Kidney (tissue), 22 donors: ENCODE measurements at places on chromosomes 16 and 17. TPM values are rescaled to one million over a fixed set of nuclear protein-coding genes. Genes with fewer than 3 reads are reported as not detected.

The C16orf74 gene
- total RNA-seq, result 3.5 TPM

The NPW gene
- total RNA-seq, result not detected

The ZP2 gene
- not detected for total RNA-seq

The P2RX5 gene
- 8.4 TPM for total RNA-seq

The SLC7A5 gene
- total RNA-seq, result 18.7 TPM

The NLRC3 gene
- 5.3 TPM for total RNA-seq

DNA sequence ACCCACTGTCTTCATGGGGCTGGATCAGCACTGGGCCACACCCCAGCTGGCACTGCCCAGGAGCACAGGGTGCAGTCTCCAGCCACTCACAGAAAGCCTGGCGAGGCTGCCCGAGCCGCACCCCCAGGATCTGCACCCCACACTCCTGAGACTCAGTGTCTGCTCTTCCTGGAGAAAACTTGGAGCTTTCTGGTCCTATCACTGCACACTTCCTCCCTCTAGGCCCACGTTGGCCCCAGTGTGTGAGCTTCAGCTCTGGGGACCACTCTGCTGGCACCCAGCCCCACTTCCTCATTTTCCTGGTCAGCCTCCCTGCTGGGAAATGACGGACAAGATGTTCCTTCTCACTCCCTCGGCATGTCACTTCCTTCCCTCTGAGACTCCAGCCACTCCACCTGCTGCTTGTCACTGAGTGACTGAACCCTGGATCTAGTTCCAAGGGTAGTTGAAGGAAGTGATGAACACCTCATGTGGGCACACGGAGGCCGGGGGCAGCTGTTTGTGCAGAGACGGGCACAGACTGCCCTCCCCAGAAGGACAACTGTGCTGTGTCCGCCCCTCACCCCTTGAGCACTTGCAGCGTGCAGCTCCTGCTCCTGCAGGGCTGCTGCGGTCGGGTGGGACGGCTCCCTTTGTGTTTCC, 29.0 kb downstream of the ZC3H18 start:
- DNase-seq, result peak; percentile 44

DNA sequence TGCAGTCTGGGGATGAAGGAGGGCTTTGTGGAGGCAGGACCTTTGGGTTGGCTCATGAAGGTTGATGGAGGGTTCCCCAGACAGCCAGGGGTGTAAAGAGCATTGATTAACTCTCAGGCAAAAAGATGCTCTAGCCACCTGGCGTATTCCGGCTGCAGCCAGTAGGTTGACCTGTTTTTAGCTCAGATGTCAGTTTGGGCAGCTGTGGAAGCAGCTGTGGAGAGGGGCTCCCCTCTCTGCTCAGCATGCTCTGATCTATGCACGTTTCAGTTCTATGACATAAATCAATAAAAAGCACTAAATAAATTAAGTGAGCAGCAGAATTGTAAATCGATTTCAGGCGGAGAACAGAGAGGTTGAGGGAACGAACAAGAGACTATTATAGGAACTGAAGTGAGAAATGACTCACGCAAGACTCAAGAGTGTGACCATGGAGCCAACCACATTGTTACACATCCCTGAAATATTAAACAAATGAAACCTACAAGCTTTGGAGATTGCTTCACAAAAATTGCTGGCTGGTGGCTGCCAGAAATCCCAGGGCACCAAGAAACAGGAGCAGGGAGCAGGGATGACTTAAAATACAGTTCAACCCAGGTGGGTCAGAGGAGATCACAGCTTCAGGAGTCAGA, 111.9 kb downstream of the GSG1L start:
- DNase-seq, result no peak

GRCh38 chr17:69828087-69828486, 246.9 kb upstream of the KCNJ16 start:
- DNase-seq, result no peak

- DNase-seq, result no peak
Observed at GRCh38 chr16:62963846-62964245, 927.6 kb upstream of the CDH8 start.

DNA sequence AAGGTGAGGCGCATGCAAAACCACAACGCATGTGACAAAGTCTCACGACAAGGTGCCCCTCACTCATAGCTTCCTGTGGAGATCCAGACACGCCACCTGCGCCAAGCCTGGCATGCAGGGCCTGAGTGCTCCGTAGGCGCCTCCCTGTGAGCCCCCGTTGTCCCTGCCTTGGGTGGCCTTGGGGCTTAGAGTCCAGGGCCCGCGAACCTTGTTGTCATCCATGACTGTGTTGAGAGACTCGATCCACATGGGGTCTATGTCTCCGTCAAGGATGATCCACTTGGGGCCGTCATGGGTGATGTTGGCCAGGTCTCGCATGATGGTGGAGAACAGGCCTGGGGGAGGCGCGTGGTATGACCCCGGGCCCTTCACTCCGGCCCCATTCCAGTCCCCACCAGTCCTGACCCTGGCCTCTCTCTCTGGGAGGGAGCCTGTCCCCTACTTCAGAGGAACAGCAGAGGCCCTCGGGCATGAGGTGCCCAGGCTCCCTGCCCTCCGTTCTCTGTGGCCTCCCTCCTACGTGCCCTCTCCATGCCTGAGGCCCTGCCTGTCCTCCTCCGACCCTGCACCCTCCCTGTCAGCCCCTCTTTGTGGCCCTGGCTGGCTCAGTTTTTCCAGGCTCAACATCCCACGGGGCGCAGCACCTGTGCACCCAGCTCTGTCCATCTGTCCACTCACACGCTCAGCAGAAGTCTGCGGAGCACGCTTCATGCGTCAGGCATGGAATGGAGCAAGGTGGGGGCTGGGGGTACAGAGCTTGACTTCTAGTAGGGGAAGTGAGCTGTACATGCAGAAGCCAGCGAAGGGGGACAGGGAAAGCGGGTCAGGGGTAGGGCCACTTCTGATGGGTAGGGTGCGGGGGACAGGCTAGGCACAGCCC, 85.7 kb downstream of the DNAH17 start:
- no peak for DNase-seq

GRCh38 chr16:83619381-83620150, 188.2 kb upstream of the HSBP1 start:
- peak; percentile 20 for DNase-seq

DNA sequence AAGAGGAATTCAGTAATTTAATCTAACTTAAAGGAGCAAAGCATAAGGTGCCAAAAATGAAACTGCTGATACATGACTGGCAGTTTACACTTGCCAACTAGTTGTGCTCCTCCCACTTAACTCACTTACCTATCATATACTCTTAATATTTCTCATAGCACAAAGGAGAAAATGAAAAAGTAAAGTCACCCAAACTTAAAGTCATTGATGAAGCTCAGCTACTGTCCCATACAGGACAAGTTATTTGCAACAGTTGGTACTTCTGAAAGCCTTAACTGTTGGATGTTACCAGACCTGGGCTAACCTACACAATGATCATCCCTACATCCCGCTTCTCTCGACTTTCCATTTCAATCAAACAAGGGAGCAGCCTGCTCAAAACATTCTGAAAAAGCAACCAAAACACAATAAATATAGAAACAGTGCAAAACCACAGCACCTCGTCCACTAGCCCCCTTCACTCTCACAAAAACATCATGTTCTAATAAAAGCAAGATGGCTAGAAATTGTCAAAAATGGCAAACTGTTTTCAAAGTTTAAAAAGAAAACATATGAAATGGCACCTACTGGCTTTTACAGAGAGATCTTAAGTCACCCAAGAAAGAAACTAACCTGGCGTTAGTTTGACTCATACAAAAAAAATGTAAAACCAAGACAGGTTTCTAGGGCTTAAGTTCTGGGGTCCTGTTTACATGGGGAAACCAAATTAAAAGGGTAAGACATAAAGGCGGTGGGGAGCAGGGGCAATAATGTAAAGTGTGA, 868 bp downstream of the MED13 start:
- no peak for DNase-seq

DNA sequence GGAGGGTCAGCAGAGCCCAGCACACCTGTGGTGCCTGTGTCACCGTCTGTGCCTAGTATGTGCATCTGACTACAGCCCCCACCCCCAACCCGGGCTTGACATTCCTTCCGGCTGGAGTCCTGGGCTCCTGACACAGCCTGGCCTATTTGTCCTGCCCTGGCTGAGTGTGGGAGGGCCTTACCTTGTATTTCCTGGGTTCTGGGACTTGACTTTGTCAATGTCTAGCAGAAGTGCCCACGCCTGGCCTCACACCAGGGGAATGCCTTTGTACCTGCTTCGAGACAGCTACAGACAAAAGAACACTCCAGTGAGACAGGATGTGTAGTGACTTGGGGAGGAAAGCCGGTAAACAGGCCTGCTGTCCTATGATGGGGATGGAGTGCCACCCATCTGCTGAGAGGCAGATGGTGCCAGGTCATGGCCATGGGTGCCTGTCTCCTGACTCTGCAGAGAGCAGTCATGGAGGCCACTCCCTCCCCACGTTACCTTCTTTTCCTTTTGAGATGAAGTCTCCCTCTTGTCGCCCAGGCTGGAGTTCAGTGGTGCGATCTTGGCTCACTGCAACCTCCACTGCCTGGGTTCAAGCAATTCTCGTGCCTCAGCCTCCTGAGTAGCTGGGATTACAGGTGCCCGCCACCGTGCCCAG, 42.8 kb downstream of the TNFRSF13B start:
- no peak for DNase-seq

GRCh38 chr17:13797863-13798262, 196.1 kb upstream of the HS3ST3A1 start:
- no peak for DNase-seq

- DNase-seq, result no peak
Observed at GRCh38 chr17:31357091-31357490, 34.4 kb upstream of the RAB11FIP4 start.

DNA sequence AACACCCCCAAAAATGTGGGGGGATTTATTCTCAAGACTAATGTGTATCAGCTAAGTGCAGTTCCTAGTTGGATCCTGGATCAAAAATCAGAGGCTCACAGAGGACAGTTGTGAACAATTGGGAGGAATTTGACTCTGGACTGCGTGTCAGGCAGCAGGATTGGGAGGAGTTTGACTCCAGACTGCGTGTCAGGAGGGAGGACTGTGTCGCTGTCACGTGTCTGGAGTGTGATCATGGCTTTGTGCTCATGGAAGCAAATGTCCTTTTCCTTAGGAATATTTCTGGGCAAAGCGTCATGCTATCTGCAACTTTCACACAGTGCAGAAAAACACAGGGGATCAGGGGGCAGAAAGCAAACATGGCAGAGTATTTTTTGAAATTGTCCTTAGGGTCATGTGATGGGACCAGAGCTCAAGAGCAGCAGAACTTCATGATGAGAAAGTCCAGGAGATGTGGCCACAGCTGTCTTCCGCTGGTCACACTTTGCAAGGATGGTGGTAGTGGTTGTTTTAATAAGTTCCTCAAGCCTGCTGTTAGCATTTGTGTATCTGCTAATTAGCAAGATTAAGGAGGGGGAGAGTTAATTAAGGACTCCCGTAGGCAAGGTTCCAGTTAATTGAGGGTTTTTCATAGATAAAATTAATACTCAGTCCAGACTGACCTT, 122.0 kb upstream of the CHMP6 start:
- no peak for DNase-seq

GRCh38 chr17:49580055-49580721, 4.5 kb downstream of the NXPH3 start:
- no peak for DNase-seq

DNA sequence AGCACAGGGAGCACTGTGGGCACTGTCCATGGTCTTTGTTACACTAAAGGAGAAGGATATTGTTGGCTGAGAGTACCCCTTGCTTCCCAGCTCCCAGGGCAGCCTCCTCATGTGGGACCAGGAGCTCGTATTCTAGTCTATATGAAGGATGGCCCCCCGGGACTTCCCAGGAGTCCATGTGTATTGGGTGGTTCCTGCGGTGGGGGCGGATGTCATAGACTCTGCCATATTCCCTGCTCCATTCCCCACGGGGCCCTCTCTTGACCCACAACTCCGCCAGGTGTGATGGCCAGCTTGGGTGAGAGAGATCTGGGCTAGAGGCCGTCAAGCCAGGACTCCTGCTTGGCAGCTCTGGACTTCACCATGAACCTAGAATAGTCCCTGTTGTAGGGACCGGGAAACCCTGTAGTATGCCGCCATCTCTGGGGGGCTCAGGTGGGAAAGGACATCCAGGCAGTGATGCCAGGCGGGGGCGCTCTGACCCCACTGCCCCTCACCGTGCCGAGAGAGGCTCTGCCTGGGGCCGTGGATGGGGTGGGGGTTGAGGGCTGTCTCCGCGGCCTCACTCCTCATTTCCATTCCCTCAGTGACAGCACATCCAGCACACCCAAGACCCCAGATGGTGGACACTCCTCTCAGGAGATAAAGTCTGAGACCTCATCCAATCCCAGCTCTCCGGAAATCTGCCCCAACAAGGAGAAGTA, 37.8 kb downstream of the OR1D5 start:
- DNase-seq, result no peak

DNA sequence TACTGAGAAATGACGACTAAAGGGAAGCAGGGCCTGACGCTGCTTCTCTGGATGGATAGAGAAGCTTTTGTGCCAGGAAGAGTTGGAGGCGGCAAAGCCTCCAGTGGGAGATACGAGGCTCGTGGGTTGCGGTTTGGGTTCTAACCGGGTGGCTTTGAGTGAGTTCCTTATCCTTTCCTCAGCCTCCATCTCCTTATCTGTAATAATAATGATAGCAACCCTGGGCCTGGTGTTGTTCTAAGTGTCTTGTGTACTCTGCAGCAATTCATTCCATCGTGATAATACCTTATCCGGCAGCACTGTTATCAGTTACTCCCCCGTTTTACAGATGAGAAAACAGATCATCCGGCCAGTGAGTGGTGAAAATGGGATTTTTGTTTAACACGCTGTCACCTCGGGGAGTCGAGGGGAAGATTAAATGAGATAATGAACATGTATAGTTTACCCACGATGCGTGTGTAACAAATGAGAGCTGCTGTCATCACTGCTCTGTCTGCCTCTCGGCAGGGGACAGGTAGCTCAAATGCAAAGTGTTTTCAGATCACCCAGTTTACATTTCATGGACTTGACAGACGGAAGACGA, 52.0 kb upstream of the LHX1 start:
- DNase-seq, result no peak

GRCh38 chr16:31268891-31269290, 9.1 kb downstream of the ITGAM start:
- no peak for DNase-seq
